ENCODE measurements at places on chromosomes 12 and 14.

DNA sequence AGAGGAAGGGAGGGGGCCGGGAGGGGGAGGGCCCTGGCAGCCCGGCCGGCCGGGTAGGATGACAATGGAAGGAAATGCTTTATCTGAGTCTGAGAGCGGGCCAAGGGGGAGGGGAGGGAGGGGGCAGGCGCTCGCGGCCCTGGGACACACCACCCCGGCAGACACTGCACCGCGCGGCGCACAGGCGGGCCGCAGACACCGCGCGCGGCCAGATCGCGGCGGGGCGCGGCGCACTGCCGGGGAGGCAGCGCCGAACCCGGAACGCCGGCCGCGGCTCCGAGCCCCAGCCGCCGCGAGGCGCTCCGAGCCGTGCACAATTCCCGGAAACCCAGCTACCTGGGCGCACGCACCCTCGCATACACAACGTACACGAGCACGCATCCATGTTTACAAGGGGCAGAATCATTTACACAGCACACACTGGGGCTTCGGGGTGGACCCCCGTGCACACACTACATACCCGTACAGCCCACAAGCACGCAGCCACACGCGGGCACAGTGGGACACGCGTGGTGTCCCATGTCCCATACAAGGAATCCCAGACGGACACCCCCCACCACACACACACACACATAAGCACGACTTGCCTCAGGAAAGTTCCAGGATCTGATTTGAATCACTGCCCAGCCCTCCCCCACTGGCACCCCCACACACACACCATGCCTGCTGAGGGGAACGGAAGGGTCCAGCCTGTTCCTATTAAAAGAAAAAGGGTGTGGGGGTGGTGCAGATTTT, at the start of gene HDAC7:
TSS of gene HDAC7 (minus strand) at position 8 of the 735 bp plus-strand sequence. CDS start 118 bp downstream, outside the sequence.
- peak; percentile 81 for DNase-seq

DNA sequence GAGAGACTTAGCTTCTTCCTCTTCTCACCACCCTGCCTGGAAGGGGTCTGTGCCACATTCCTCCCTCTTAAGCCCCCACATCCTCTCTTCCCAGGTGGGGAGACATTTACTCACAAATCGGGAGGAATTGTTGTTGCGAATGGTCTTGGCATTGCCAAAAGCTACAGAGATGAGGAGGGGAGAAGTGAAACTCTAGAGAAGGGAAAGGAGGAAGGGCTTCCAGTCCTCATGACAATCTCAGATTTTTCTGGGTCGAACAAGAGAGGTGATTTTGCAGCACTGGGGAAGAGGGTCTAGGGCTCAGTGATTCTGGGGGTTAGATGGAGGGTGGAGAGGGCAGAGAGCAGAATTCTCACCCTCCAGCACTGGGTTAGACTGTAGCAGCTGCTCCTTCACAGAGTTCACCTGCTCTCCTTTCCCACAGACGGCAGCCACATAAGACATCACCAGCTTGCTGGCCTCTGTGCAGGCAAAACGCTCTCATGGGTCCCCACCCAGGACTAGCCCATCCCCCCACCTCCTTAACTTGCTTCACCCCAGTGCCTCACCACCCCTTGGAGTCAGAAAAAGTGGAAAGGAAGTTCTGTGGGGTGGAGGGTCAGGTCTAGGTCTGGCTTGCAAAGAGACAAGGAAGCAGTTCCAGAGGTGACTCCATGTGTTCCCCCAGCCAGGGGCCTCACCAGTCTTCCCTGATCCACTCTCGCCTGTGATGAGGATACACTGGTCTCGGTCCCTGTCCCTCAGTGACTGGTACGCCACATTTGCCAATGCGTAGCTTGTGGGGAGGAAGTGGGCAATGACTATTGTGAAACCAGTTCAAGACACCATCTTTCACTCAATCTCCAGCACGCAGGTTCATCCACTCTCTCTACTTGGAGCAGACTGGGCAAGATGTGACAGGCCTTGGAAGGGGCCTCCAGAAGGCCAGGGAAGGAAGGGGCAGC, 2.7 kb downstream of the MYO1A start:
- no peak for DNase-seq

DNA sequence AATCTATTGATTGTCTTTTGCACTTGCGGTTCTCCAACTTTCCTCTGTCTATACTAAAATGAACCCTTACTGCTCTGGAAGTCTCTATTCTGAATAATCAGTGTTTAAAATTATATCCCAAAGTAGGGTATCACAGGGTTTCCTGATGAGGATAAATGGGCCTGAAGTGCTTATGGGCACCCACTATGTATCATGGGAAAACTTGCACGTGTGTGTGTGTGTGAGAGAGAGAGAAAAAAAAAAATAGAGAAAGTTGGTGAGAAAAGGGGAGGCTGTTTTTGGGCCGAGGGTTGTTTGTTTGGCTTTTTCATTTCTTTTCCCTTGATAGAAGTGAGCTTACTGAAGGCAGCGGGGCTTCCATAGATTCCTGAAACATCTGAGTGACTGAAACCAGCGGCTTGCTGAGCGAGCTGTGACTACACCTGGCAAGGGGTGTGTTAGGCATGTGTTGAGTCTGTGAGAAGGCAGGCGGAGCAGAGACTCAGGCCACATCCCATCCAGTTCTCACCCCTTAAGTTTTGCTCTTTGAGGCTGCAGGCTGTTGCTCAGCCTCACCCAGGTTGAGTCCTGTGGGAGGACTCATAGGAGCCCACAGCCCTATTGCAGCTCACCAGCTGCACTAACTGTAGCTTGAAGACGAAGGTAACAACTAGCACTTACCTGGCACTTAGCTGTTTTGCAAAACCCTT, 17.2 kb downstream of the PPFIBP1 start:
- no peak for DNase-seq

- no peak for DNase-seq
Observed at GRCh38 chr12:49932023-49932422, 18.5 kb upstream of the AQP2 start.

DNA sequence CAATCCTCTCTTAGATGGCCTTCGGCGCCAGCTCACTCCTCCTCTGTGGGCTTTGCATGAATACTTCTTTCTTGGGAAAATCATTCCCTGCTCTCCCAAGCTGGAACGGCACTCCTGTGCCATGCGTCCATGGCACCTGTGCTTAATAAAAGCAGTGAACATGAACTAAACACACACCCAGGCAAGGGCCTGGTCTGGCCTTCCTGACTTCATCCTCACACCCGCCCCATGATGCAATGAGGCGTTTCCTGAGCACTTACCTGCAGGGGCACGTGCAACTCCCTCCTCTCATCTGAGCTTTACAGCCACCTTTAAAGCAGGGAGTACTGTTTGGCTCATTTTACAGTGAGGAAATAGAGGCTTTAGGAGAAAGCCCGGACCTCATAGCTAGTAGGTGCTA, 219.8 kb downstream of the SLC41A2 start:
- no peak for DNase-seq

GRCh38 chr14:93054876-93055275, 60.8 kb downstream of the ITPK1 start:
- no peak for DNase-seq

GRCh38 chr12:88775742-88776151, 195.5 kb upstream of the KITLG start:
- DNase-seq = no peak

GRCh38 chr12:88362439-88362838, 217.8 kb downstream of the KITLG start:
- peak; percentile 31 for DNase-seq
